Activated CD8-positive, alpha-beta memory T cell treated with anti-CD3 and anti-CD28 coated beads for 1 hour (primary cell): ENCODE measurements at places on chromosomes 11 and 22.

GRCh38 chr11:110710628-110711381, 1.4 kb downstream of the ARHGAP20 start:
- DNase-seq: no peak

- DNase-seq: no peak
These were observed 10.4 kb downstream of the JAM3 start for GRCh38 chr11:134079317-134079716.

DNA sequence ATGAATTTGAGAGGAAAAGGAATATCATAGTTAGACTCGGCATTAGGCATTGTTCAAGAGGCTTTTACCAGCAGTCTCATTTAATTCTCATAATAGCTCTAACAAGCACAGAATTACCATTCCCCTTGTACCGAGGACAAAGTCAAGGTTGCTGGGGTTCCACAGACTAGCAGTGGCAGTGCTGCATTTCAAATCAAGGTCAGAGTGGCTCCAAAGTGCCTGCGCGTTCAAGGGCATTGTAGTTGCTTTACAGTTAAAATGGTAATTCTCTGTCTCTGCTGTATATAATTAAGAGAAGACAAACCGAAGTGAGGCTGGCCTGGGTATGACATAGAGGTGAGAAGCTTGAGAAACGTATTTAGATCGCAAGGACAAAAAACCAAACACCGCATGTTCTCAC, 40.4 kb upstream of the TP53AIP1 start:
- no peak for DNase-seq

- DNase-seq: no peak
These were observed 3.0 kb downstream of the TOLLIP start for GRCh38 chr11:1306186-1307162.

- no peak for DNase-seq
These were observed 23.1 kb downstream of the MRGPRG start for GRCh38 chr11:3195251-3196160.

GRCh38 chr11:73298233-73298632, 9.8 kb upstream of the ARHGEF17 start:
- DNase-seq: no peak

DNA sequence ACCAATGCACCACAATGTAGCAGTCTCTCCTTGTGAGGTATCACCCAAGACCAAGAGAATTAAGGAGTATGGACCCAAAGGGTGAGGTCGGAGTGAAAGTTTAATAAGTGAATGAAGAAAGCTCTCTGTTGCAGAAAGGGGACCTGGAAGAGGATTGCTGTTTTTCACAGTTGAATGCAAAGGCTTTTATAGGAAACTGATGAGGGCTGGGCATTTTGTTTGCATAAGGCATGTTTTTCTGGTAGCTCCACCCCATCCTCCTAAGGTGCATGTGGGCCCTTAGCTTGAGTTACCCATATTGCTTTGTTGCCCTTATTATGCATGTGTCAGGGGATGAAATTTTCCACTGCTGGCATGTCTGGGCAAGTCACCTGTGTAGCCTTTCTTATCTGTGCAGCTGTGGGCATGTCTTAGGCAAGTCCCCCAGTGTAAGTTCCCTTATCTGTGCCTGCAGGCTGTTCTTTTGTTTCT, 64.7 kb downstream of the BDNF start:
- no peak for DNase-seq

- no peak for DNase-seq
These were observed 72.4 kb upstream of the FGF3 start for GRCh38 chr11:69891421-69892236.

GRCh38 chr22:42901790-42902508, 44.9 kb upstream of the ARFGAP3 start:
- no peak for DNase-seq
